ENCODE measurements at places on chromosomes 4 and X. TPM values are rescaled to one million over a fixed set of nuclear protein-coding genes. Genes with fewer than 3 reads are reported as not detected.

Gene CNKSR2
- total RNA-seq: 9.9 TPM

Gene KLHL2
- total RNA-seq: 9.1 TPM

Gene IGFBP7
- total RNA-seq: 758 TPM

Gene ERCC6L
- not detected for total RNA-seq

Gene BEX5
- total RNA-seq: 4.3 TPM

Gene CTSO
- total RNA-seq: 13.7 TPM

Gene FAM47A
- not detected for total RNA-seq

Gene FAAH2
- 12.7 TPM for total RNA-seq

Gene F11
- 18.4 TPM for total RNA-seq

Gene RHOXF1
- not detected for total RNA-seq

DNA sequence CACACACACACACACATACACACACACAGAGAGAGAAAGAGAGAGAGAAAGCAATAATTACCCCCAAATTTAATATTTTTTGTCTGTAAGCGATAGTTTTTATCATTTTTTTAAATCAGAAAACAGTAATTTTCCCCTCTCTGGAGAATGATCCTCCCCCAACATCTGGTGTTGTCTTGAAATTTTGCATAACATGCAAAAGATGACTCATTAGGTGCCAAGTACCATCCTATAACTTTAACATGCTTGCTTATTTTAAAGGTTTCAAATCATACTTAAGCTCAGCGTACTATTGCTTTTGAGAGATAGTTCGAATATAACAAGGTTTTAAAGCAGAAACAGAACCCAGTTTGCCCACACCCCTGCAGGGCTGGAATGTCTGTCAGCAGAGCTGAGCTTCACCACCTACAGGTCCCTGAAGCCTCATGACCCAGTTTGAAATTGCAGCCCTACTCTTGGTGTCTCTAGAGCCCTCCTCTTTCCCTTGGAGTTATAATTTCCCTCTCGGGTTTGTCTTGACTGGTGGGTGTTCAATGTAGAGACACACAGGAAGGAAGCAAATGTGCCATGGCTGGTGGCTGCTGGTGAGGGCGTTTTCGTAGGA, 175.0 kb upstream of the HS3ST1 start:
- H3K36me3 ChIP-seq: no peaks in the 10 kb centered on the region
- H3K27me3 ChIP-seq: no peaks in the 10 kb centered on the region
- DNase-seq: no peak
- no peaks in the 10 kb centered on the region for H3K4me1 ChIP-seq
- no peak overlapping the region for H3K4me3 ChIP-seq

GRCh38 chr4:87032884-87033533, 98.2 kb downstream of the AFF1 start:
- no peaks in the 10 kb centered on the region for H3K27me3 ChIP-seq
- H3K36me3 ChIP-seq: no peaks in the 10 kb centered on the region
- no peak overlapping the region for H3K4me3 ChIP-seq
- H3K4me1 ChIP-seq: peaks cover 86% of the 10 kb centered on the region
- H3K27ac ChIP-seq: peak overlapping the region; percentile 56

DNA sequence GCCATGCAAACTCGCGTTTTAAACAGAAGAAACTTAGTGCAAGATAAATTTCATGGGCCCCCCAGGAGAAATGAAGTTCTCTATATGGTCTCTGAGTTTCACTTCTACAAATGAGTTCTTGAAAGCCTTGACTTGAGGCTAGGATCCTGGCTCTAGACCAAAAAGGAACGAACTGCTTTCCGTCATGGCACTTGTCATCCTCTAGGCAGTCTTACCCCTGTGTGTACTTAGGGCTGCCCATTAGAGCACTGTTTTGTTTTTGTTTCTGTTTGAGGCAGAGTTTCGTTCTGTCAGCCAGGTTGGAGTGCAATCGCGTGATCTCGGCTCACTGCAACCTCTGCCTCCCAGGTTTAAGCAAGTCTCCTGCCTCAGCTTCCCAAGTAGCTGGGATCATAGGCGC, 29.0 kb downstream of the RNF4 start:
- no peaks in the 10 kb centered on the region for H3K36me3 ChIP-seq
- peaks cover 12% of the 10 kb centered on the region for H3K4me1 ChIP-seq
- no peak overlapping the region for H3K4me3 ChIP-seq
- no peaks in the 10 kb centered on the region for H3K27me3 ChIP-seq

DNA sequence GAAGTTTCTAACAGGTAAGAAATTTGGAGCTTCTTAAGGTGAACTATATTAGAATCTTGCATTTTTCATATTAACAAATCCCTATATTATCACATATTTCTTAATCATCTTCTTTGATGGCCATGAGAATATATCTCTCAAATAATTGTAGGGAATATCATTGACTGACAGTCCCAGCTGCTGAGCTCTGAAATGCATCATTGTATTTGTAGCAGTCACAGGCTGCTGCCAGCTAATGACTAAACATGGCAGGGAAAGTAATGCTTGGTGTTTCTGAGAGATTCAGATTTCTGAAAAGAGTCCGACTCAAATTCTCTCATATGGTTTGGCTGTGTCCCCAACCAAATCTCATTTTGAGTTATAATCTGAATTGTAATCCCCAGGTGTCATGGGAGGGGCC, 171.9 kb downstream of the TRAM1L1 start:
- no peaks in the 10 kb centered on the region for H3K36me3 ChIP-seq
- H3K27me3 ChIP-seq: no peaks in the 10 kb centered on the region
- no peak overlapping the region for H3K4me3 ChIP-seq
- H3K27ac ChIP-seq: no peak overlapping the region

GRCh38 chrX:34629572-34629971, 27.5 kb downstream of the TMEM47 start:
- H3K4me1 ChIP-seq: no peaks in the 10 kb centered on the region
- DNase-seq: no peak
- no peaks in the 10 kb centered on the region for H3K27me3 ChIP-seq
- H3K27ac ChIP-seq: no peak overlapping the region

DNA sequence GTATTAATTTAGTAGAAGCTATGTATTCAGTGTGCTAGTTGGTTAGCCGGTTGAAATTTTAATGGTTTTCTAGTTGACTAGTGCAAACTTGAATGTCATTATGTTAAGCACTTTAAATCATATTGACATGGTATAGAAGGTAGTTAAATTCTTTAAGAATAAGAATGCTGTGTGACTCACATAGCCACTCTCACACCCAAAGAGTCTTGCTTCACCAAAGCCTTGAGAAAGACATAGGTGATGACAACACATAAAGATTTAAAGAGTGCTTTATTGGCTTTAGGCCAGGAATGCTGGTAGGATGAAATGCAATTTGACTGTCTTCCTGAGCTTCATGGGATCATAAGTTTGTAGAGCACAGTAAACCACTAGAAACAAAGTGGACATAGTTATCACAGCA, 85.3 kb downstream of the DCAF8L2 start:
- no peak overlapping the region for H3K27ac ChIP-seq
- H3K27me3 ChIP-seq: no peaks in the 10 kb centered on the region
- H3K36me3 ChIP-seq: no peaks in the 10 kb centered on the region
- H3K4me3 ChIP-seq: no peak overlapping the region
- H3K4me1 ChIP-seq: no peaks in the 10 kb centered on the region

GRCh38 chr4:163495900-163496299, 1.4 kb downstream of the TMA16 start:
- no peaks in the 10 kb centered on the region for H3K36me3 ChIP-seq
- peak overlapping the region; percentile 85 for H3K27ac ChIP-seq
- H3K4me1 ChIP-seq: peaks cover 13% of the 10 kb centered on the region
- no peak for DNase-seq

DNA sequence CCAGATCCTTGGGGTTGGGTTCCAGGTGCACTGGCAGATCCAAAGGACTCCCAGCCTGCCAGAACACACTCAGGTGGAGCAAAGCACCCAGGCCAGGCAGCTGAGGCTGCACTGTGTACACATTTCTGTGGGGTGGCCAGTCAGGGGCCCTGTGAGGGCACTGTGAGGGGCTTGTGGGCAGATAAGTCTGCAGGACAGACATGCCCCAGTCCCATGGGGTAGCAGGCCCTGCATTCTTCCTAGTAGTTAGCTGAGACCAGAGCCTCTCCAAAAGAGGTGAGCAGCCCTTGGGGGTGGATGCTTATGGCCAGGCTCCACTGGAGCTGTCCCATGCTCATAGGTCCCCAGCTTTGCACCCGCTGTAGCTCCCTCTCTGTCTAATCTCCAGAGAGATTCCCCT, 7.6 kb downstream of the ETDB start:
- no peaks in the 10 kb centered on the region for H3K4me1 ChIP-seq
- peaks cover 3% of the 10 kb centered on the region for H3K27me3 ChIP-seq
- H3K4me3 ChIP-seq: no peak overlapping the region
- H3K36me3 ChIP-seq: no peaks in the 10 kb centered on the region

GRCh38 chr4:133938061-133938460, 263.5 kb downstream of the PABPC4L start:
- H3K27ac ChIP-seq: no peak overlapping the region
- no peaks in the 10 kb centered on the region for H3K4me1 ChIP-seq
- H3K36me3 ChIP-seq: no peaks in the 10 kb centered on the region
- H3K27me3 ChIP-seq: no peaks in the 10 kb centered on the region

DNA sequence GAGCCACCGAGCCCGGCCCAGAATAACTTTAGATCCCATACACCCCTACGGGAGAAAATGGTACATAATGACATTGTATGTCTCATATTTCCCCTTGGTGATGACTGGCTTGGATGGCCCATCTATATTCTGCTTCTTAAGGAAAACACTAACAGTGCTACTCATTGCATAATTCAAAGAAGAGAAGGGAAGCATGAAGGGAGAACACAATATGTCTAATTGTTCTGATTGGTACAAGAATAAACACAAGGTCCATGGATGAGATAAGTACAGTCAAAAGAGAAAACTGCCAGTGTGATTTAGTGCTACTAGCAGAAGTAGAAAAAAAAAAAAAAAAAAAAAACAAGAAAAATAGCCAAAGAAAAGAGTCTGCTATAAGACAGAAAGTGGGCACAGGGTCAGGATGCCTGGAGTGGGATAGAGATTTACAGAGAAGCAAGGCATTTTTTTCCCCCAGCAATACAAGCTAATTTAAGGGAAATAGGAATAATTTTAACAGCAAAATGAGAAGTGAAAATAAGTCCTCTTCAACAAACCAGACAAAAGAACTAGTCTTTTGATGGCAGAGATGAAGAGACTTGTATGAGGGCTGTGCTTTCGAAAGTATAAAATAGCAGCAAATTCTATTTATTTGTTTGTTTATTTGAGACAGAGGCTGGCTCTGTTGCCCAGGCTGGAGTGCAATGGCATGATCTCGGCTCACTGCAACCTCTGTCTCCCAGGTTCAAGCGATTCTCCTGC, 96.5 kb upstream of the MAP3K15 start:
- no peak overlapping the region for H3K4me3 ChIP-seq
- H3K4me1 ChIP-seq: no peaks in the 10 kb centered on the region
- no peaks in the 10 kb centered on the region for H3K27me3 ChIP-seq
- no peak for DNase-seq
- no peaks in the 10 kb centered on the region for H3K36me3 ChIP-seq
- no peak overlapping the region for H3K27ac ChIP-seq

- DNase-seq: no peak
- no peak overlapping the region for H3K27ac ChIP-seq
- no peaks in the 10 kb centered on the region for H3K36me3 ChIP-seq
- no peak overlapping the region for H3K4me3 ChIP-seq
- H3K4me1 ChIP-seq: no peaks in the 10 kb centered on the region
Observed at GRCh38 chr4:19791422-19792123, 460.1 kb upstream of the SLIT2 start.

GRCh38 chr4:36374836-36375511, 93.6 kb downstream of the DTHD1 start:
- H3K4me3 ChIP-seq: no peak overlapping the region
- no peak overlapping the region for H3K27ac ChIP-seq
- no peak for DNase-seq
- H3K27me3 ChIP-seq: no peaks in the 10 kb centered on the region
- no peaks in the 10 kb centered on the region for H3K36me3 ChIP-seq
- H3K4me1 ChIP-seq: no peaks in the 10 kb centered on the region

- no peak overlapping the region for H3K4me3 ChIP-seq
- H3K36me3 ChIP-seq: no peaks in the 10 kb centered on the region
- no peak for DNase-seq
- H3K4me1 ChIP-seq: no peaks in the 10 kb centered on the region
- H3K27me3 ChIP-seq: no peaks in the 10 kb centered on the region
Observed at GRCh38 chr4:121208244-121209007, 44.3 kb upstream of the TNIP3 start.

DNA sequence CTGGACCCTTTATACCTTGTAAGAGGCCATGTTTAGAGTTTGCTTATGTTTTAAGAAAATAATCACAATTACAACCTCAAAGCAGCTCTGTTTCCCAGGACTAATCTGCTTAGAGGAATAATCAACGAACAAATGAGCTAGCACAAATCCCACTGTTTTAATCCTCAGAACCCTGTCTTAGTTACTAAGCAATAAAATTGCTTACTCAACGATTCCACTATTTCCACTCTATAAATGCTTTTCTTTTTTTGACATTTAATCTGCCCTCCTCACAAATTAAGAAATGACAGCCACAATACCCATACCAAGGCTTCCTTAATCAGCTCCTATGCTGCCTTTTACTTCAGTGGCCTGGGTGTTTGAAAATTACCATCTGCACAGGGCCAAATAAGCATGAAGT, 48.8 kb downstream of the FAM120C start:
- no peak for DNase-seq
- no peaks in the 10 kb centered on the region for H3K4me1 ChIP-seq
- H3K27ac ChIP-seq: no peak overlapping the region
- H3K36me3 ChIP-seq: peaks cover 2% of the 10 kb centered on the region
- H3K4me3 ChIP-seq: no peak overlapping the region

DNA sequence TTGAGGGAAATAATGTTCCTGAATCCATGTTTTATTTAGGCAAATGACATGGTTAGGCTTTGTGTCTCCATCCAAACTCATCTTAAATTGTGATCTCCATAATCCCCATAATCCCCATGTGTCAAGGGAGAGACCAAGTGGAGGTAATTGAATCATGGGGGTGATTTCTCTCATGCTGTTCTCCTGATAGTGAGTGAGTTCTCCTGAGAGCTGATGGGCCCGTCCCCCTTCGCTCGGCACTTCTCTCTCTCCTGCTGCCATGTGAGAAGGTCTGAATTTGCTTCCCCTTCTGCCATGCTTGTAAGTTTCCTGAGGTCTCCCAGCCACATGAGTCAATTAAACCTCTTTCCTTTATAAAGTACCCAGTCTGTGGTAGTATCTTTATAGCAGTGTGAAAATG, 563.0 kb upstream of the NR3C2 start:
- no peaks in the 10 kb centered on the region for H3K27me3 ChIP-seq
- no peak overlapping the region for H3K4me3 ChIP-seq
- no peak for DNase-seq

Data from body of pancreas (tissue), 4 donors.